ENCODE measurements at places on chromosomes 6 and 20.

GRCh38 chr6:132959639-132960326, 145.4 kb downstream of the RPS12 start:
- no peak for DNase-seq

GRCh38 chr20:54103762-54104600, 33.6 kb upstream of the BCAS1 start:
- DNase-seq = no peak

DNA sequence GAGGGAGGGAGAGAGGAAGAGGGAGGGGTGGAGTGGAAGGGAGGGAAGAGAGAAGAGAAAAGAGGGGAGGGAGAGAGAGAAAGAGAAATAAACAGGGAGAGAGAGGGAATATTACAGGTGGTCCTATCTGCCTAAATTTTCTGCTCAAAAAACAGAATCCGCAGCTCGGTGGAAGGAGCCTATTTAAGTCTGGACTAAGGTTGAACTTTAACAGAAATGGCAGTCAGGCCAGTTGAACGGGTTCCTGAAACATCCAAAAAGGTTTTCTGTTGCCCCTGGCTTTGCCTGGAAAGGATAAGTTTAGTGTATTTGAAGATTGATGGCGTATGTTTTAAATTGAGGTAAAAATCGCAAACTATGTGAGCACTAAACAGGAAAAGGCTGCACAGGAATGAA, 2.2 kb downstream of the TFAP2B start:
- DNase-seq = no peak

DNA sequence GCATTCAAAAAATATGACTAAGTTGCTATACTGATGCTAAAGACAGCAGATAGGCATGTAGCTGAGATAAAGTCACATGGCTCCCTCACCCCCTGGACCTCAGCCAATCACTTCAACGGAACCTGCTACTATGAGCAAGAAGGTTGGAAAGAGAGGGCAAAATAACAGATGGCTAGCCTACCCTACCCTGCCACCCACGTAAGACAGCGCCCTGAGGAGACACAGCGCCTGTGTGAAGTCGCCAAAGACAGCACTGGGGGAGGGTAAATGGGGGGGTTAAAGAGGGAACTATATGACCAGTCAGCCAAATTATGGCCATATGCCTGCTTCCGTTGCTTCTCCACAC, 163.2 kb downstream of the RALGAPA2 start:
- DNase-seq = no peak

- no peak for DNase-seq
These were observed 100.6 kb upstream of the SALL4 start for GRCh38 chr20:51902933-51903332.

GRCh38 chr6:150208611-150209352, 65.9 kb downstream of the PPP1R14C start:
- peak; percentile 71 for DNase-seq
